ENCODE measurements at places on chromosomes 11 and 22. TPM values are rescaled to one million over a fixed set of nuclear protein-coding genes. Genes with fewer than 3 reads are reported as not detected.

The PGA3 gene
- total RNA-seq = not detected

The FAM227A gene
- 0.16 TPM for total RNA-seq

The SHANK3 gene
- 37.3 TPM for total RNA-seq

The SMC1B gene
- total RNA-seq = under 0.01 TPM

The EXPH5 gene
- 0.06 TPM for total RNA-seq

The PARVG gene
- total RNA-seq = 0.16 TPM

The PHRF1 gene
- total RNA-seq = 19.9 TPM

The JAML gene
- not detected for total RNA-seq

The SLC5A4 gene
- 4.7 TPM for total RNA-seq

The OR51I1 gene
- total RNA-seq = not detected

The MAPK8IP2 gene
- 0.38 TPM for total RNA-seq

The DTX4 gene
- 0.32 TPM for total RNA-seq

The MS4A2 gene
- not detected for total RNA-seq

The TRIM6 gene
- total RNA-seq = 1.3 TPM

The OR51B5 gene
- total RNA-seq = not detected

The SERPING1 gene
- 0.13 TPM for total RNA-seq

The CD248 gene
- total RNA-seq = 1.3 TPM

The FXYD2 gene
- total RNA-seq = 0.32 TPM

The RBMXL2 gene
- total RNA-seq = not detected

The C11orf91 gene
- not detected for total RNA-seq

The CHST1 gene
- total RNA-seq = 19.3 TPM

The MS4A6E gene
- not detected for total RNA-seq

The NNMT gene
- 188 TPM for total RNA-seq

The OR8G1 gene
- total RNA-seq = not detected

The TNNI2 gene
- not detected for total RNA-seq

The PRR33 gene
- not detected for total RNA-seq

The DEUP1 gene
- total RNA-seq = not detected

The ANGPTL5 gene
- not detected for total RNA-seq

The FBLN1 gene
- 0.16 TPM for total RNA-seq

The GTSE1 gene
- 10.0 TPM for total RNA-seq

The POTEH gene
- not detected for total RNA-seq

The SAA2 gene
- total RNA-seq = not detected

The OR52A5 gene
- not detected for total RNA-seq

The BLID gene
- 0.16 TPM for total RNA-seq

The ARHGAP42 gene
- 28.2 TPM for total RNA-seq

The LIN7C gene
- 28.7 TPM for total RNA-seq

The PLAAT5 gene
- total RNA-seq = not detected

The SGSM1 gene
- total RNA-seq = 0.88 TPM

The CCDC73 gene
- 0.06 TPM for total RNA-seq

The CARNS1 gene
- 0.19 TPM for total RNA-seq

The IGLL1 gene
- total RNA-seq = not detected

The GAL gene
- 0.19 TPM for total RNA-seq

All from bladder microvascular endothelial cell (primary cell).